Vagina (tissue), 2 donors: ENCODE measurements at places on chromosomes 4 and X.

- DNase-seq, result no peak
These were observed 45.5 kb downstream of the SORCS2 start for GRCh38 chr4:7237873-7238272.

GRCh38 chr4:98260047-98260578 is 1.1 kb upstream of the RAP1GDS1 start:
- DNase-seq, result no peak

- DNase-seq, result no peak
These were observed 53.4 kb downstream of the IRF2 start for GRCh38 chr4:184420881-184421416.

DNA sequence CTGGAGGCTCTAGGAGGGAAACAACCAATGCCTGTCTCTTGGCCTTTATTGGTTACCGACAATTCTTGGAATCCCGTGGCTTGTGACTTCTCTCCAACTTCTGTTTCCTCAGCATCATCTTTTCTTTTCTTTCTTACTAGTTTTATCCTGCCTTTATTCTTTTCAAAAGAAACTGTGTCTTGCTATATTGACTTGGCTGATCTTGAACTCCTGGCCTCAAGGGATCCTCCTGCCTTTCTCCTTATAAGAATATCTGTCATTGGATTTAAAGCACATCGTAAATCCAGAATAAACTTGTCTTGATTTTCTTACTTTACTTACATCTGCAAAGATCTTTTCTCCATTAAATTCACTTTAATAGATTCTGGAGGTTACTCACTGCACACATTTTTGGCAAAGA is 49.9 kb upstream of the UGT2B10 start:
- DNase-seq, result no peak

DNA sequence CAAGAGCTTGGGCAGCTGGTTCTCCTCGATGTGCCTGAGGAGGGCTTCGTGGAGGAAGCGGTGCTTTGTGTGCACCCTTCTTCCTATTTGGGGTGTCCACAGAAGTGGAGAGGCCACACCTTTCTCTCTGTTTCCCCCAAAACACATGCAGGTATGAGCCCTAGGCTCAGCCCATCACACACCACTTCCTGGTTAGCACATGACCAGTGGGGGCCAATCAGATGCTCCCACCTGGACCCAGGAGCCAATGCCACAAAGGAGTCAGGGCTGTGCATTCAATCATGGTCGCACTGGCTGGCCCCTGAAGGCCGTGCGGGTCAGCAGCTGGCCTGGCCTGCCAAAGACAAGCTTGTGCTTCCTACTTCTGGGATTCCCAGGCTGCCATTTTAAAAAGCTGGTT is 51.4 kb downstream of the PPP2R2C start:
- DNase-seq, result no peak

- DNase-seq, result no peak
These were observed 5.0 kb upstream of the SLAIN2 start for GRCh38 chr4:48336146-48336870.

GRCh38 chrX:49977319-49978090 is 55.1 kb downstream of the CLCN5 start:
- DNase-seq, result no peak

DNA sequence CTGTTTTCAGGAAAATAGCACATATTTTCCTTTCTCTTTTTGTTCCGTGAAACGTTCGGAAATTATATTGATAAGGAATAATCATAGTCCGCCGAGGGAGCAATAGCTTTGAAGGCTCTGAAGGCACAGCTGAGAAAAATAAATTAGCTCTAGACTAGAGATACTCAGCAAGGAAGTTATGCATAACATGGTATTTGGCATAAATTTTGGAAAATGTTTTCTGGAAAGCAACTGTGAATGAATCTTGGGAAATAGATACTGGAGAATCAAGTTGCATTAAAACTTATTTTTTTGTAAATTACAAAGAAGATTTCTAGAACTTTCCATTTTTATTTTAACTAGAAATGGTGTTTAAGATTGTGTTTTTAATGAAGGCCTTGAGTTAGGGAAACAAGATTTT is 92.4 kb downstream of the HPRT1 start:
- no peak for DNase-seq

DNA sequence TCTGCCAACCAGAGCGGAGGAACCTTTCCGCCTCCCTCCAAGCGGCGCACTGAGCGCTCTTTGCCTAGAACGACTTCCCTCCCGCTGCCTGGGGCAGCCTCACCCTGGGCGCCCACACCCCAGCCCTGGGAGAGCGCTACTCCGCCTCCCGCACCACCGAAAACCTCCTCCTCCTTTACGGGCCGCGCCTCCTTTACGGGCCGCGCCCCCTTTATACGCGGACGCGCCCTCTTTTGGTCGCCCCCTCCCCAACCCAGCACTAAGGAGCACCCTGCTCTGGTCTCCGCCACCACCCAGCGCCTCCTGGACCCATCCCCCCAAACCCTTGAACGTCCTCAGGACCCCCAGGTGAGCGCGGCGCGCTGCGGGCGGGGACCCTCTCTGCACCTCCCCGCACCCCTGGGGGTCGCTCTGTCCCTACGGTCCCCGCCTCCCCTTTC is 586 bp upstream of the NSG1 start:
- DNase-seq, result no peak

DNA sequence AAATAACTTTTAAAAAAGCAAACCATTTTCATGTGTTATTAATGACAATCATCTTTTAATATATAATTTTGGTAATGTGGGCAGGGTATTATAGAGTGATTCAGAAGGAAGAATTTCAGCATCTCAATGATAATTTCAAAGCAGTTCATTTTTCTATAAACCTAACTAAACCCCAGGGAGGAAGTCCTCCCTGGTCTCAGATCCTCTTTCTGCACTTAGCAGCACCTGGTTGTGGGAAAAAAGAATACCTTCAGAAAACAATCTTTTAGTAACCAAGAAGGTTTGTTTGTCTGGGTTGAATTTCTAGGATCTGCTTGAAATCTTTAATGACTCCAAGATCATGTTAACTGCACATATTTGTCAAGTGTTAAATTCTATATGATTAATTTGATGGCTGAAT is 29.9 kb downstream of the DKK2 start:
- no peak for DNase-seq

DNA sequence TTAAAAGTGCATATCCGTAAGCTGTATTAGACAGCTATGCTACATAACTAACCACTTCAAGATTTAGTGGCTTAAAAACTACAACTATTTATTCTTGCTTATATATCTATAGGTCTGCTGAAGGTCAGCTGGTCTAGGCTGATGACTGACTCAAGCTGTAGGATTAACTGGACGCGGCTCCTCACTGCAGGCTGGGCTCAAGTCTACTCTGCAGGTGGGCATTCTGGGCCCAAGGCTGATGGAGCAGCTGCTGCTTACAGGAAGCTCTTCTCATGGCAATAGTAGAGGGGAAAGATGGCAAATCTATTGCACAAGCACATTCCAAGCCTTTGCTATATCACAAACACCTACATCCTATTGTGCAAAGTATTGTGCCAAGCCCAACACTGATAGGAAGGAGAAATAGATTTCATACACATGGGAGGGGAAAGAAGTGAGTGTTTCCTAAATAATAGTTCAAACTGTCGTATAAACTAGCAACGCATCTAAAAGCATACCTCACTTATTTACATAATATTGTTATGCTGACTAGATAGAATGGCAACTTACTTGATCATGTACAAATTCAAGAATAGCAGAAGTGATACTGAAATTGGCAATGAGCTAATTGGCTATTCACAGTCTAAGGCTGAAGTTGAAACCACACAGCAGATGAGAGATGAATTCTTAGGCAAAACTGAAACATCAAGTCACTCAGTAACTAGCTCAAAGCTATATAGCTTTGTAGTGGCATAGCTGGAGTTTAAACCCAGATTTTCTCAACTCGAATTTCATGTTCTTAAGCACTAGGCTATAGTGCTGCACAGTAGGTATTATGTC is 263.8 kb downstream of the NKX6-1 start:
- no peak for DNase-seq

GRCh38 chr4:66609014-66609413 is 936.3 kb downstream of the CENPC start:
- no peak for DNase-seq

DNA sequence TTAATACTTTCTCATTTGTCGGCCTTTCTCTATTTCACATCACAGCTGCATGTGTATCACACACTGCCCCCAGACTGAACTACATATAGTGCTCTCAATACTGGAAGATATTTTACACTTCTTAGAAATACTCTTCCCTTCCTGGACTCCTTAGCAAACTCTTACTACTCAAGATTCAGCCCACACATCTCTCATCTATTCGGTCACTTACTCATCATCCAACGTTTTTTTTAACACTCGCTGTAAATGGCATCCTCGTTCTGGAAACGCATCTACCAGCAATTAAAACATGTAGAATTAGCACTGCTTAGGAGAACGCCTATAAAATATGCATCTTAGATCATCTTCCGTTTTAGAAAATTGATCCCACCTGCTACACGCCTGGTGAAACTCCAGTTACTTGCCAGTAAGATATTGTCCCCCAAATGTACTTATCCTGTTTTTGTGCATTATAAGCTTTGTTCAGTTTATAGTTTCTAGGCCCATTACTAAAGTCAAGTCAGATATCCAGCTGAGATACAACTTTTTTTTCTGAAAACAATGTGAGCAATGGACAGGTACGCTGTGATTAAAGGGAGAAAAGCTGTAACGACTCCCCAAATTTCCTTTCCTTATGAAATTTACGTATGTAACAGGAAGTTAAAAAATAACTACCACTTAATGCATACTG is 1.0 kb downstream of the LRP2BP start:
- no peak for DNase-seq

GRCh38 chr4:48787056-48787455 is 7.0 kb upstream of the FRYL start:
- no peak for DNase-seq

- DNase-seq, result no peak
These were observed 4.5 kb downstream of the CBR4 start for GRCh38 chr4:169005453-169006099.

DNA sequence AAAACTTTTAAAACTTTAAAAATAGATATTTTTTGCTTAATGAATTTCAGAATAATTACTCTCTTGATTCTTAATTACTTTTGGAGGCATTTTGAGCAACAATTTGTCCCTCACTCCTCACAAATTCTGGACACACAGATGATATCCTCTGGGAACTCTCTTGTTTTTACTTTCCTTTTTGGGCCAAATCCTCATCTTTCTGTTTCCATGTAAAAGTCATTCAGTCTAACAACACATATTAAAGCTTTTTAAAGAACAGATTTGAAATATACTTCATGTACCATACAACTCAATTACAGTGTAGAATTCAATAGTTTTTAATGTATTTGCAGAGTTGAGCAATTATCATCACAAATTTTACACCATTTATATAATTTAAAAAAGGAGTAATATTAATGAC is 983.1 kb downstream of the STIM2 start:
- DNase-seq, result no peak

GRCh38 chr4:152780267-152780778 is 569 bp downstream of the ARFIP1 start:
- no peak for DNase-seq

DNA sequence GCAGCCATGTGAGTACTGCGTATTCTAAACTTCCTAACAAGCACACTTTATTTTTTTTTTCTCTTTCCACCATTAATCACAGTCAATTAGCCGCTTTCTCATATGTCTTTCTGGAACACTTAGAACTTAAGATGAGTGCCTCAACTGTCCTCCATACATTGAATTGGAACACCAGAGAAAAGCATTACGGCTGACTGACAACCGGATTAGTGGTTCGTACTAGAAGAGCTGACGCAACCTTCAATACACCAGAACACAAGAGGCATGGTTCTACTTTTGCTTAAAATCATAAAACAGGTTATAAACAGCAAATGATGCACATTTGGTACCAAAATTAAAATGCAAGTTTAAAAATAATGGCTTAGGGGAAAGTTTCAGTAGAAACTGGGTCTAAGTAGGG is 3.3 kb downstream of the TMEM47 start:
- DNase-seq, result no peak

- no peak for DNase-seq
These were observed 34.7 kb upstream of the NEUROG2 start for GRCh38 chr4:112550728-112551127.

GRCh38 chr4:59518005-59518823 is 1681.9 kb upstream of the ADGRL3 start:
- no peak for DNase-seq

DNA sequence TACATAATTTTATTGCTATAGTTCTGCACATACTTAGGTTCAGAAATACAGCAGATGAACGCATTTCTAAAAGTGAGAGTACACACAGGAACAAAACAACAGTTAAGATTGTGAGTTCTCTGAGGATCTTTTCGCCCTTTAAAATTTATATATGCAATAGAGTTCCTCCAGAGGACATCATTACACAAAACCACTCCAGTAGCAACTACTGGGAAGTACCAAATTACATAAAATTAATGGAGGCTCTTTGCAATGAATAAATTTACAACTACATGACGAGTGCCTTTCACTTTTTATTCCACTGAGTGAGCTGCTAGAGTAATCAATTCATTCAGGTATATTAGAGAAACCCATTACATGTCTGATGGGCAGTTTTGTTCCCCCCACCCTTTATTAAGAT is 107.2 kb downstream of the PPP3CA start:
- no peak for DNase-seq

DNA sequence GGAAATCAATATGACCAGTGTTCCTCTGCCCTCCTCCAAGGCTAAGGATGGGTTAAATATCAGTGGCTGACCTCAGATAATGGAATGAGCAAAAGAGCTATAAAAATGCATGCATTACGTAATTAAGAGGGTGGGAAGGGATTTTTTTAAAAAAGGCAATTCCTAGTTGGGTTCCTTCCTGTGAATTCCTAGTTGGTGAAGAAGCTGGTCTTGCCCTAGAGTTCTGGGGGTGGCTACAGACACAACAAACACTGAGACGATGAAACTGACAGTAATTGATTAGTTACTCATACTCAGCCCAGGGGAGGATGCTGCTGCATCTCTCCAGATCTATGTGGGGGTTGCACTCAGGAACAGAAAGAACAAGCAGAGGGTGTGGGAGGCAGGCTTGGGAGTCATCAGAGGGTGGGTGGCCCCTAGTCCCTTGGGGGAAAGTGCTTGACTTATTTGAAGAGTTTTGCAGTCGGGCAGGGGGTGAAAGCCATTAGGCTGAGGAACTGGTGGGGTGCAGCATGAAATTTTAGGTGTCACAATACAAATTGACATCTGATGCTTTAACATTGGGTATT is 662.0 kb upstream of the FRG1 start:
- DNase-seq, result no peak
